ENCODE measurements at places on chromosomes 16 and 17.

GRCh38 chr17:7252176-7253043 lies at the start of gene ELP5:
Gene ELP5 (plus strand): TSS chr17:7252215. CDS start chr17:7252551, 336 bp downstream.
- DNase-seq = peak; percentile 72

- no peak for DNase-seq
These were observed 31.5 kb downstream of the CDK5RAP3 start for GRCh38 chr17:48002266-48002915.

GRCh38 chr17:64154313-64154695 lies 24.4 kb upstream of the ERN1 start:
- no peak for DNase-seq

GRCh38 chr17:4098521-4099209 lies 44.2 kb downstream of the ZZEF1 start:
- DNase-seq = no peak

GRCh38 chr16:6728381-6728780 lies 604.3 kb upstream of the RBFOX1 start:
- DNase-seq = no peak

DNA sequence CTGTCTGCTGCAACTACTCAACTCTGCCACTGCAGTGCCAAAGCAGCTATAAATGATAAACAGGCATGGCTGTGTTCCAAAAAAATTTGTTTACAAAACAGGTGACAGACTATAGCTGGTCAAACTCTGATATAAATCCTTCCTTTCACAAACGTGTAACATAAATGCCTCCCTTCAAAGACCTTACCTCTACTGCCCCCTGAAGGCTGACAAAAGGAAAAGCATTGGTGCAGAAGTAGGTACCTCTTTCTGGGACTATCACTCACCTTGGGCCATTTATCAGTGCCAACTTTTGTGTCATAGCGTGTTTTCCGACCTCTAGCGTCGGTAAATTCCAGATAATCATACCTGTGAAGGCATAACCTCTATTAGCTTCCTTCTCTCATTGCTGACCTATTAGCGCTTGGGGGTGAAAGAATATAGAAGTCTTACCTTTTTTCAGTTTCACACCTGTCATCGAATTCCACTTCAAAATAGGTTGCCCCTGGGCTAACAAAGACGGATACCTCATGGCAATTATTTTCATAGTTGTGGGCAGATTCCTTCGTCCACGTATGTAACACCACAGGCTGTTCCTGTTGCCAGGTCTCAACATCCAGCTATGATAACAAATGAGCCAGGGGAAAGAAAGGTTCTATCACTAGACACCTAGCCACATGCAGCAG lies 67.9 kb downstream of the ZZEF1 start:
- no peak for DNase-seq

GRCh38 chr17:47315451-47316266 lies 8.1 kb upstream of the EFCAB13 start:
- no peak for DNase-seq

- no peak for DNase-seq
These were observed 2.6 kb upstream of the RARA start for GRCh38 chr17:40306395-40306794.

DNA sequence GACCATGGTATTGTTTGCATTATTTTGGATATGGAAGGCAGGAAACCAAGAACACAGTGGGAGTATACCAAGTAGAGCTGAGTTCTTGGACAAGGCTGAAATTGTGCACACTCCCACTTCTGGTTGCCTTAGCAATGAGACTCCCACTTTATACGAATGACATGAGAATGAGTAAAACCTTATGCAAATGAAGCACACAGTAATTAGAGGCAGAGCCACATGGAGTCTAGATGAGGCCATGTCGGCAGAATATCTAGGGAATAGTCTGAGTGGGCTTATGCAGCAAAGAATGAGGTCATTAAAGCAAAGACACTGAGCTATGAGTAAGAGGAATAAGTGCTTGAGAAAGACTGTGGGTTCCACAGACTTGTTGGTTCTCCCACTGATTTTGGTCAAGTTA lies 178.7 kb downstream of the GRIN2A start:
- DNase-seq = no peak

DNA sequence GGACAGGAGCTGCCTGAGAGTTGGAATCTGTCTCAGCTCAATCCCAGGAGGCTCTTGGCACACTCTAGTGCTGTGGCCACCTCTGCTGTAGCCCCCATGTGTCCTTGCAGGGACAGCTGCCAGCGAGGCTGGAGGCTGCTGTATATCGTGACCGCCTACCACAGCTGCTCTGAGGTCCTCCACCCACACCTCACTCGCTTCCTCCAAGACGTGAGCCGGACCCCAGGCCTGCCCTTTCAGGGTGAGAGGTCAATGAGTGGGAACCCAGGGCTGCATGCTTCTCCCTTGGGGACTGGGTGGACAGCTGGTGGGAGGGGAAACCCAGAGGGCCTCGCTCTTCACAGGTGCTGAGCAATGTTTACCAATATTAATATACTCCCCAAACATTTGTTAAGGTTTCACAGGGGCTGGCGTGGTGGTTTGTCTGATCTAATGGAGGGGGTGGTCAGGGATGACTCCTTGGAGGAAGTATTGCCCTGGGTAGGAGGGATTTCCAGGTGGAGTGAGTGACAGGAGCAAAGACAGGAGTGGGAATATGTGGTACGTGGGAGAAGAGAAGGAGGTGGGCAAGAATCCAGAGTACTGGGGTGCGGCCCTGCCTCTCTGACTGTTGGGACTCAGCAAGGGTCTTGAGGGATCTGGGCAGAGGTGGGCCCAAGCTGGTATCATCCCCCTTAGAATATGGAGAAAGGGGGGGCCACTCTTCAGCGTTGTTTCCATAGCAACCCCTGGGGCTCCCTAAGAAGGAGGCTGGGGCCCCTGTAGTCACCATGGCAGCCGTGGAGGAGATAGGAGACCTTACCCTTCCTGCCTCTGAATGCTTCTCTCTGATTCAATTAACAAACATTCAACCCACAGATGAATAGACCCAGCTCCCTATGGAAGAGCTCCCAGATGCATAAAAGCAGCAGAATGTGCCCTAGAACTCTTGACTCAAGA lies 22.2 kb upstream of the ALKBH5 start:
- no peak for DNase-seq

DNA sequence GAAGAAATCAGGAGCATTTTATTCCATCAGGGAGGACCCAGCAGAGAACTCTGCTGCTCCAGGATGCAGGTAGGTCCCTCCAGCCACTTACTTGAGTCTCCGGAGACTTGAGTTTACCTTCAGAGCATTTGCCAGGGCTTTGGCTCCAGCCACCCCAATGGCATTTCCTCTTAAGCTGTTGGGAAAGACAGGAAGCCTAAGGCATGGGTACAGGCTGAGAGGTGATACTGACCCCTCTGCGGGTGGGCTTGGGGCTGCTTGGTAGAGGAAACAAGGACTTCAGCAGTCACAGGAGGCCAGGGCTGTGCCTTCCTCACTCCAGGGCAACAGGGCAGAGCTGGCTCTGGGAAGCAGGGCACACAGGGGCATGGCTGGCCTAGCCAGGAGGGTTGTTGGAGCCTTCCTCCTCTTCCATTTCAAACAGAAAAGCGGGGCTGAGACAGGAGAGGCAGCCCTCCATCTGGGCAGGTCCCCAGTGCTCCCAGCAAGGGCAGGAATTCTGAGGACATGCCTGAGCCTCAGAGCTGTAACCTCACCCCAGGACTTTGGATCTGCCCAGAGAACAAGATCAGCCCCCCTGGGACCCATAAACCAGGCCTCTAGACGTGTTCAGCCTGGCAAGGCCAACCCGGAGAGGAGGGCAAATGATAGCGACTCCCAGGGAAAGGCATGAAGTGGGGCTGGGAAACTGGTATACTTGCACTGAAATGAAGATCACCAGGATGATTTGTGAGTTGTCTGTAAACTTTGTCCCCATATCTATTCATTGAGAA lies 34.4 kb downstream of the NLRC3 start:
- no peak for DNase-seq

- peak; percentile 38 for DNase-seq
These were observed 18.4 kb downstream of the LDHD start for GRCh38 chr16:75097941-75098901.

- no peak for DNase-seq
These were observed 107.1 kb downstream of the ADAMTS18 start for GRCh38 chr16:77327717-77328116.

- DNase-seq = no peak
These were observed 55.4 kb upstream of the NLK start for GRCh38 chr17:27986805-27987684.

DNA sequence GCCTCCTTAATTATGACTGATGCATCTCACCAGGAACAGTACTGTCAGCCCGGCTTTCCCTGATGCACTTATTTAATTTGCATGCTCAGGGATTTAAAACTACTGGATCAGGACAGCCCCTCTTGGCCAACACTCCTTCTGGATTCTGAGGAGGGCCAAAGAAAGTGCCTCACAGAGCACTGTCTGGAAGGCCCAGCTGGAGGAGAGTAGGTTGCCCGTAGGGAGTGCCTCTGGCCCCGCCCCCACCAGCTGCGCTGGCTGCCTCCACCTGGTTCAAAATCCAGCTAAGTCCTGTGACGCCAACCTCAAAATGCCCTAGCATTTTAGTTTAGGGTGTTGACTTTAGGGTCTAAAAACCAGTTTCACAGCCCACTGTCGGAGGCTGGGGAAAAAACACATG lies 49.4 kb upstream of the SREBF1 start:
- DNase-seq = no peak

- DNase-seq = no peak
These were observed at the start of gene FAM20A for GRCh38 chr17:68600931-68601564. Gene FAM20A (minus strand): TSS chr17:68601367. CDS start chr17:68600666, 701 bp downstream.

- DNase-seq = no peak
These were observed 217.1 kb upstream of the WSB1 start for GRCh38 chr17:27076814-27077213.

DNA sequence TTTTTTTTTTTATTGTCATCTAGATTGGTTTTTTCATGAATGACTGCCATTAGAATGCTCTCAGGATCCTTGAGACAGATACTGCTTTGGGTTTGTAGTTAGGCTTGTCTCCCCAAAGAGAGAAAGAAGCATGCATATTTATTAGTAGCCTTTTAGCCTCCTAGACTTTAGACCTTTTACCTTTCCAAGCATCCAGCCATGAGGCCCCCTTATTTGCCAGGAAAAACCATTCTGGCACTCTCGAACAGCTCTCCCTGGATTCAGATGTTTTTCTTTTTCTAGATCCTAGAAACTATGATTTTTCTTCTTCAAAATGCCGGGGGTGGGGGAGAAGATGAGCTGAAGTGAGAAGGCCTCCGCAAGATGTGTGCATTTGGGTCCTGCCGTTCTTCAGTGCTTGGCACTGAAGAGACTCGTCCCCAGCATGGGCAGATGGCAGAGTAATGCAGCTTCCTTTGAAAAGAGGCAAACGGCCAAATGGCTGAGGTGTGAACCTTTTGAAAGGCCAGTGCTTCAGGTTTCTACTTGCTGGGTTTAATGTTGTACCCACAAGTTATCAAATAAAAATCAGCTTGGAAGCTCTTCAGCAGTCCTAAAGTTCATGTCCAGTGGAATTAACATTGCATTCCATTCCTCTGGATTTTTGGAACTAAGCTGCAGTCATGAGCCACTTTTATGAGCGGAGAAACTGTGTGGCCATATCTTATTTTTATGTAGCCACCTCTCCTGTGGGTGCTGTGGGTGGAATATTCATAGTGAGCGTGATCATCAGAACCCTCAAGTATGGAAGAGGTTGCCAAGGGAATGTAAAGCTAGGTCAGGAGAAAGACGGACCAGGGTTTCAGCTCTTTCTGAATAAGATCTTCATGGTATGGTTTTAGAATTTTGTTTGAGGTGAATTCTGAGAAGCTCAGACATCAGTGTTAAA lies 7.2 kb downstream of the SOCS7 start:
- no peak for DNase-seq

DNA sequence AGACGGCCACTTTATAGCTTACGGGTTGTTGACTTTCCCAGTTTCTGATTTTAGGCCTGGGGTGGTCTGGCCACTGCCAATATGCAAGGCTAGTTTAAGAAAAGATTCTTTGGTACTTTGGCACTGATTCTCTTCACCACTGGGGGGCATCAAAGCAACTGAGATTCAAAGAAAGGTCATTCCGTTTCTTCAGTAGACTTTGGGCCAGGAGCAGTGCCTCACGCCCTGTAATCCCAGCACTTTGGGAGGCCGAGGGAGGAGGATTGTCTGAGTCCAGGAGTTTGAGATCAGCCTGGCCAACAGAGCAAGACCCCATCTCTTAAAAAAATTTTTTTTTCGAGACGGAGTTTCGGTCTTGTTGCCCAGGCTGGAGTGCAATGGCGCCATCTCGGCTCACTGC lies 53.0 kb downstream of the RPA1 start:
- no peak for DNase-seq

Data from stimulated activated CD8-positive, alpha-beta memory T cell treated with anti-CD3 and anti-CD28 coated beads, Interleukin-7, amount 100 ng/mL, for 1 hour (primary cell).